ENCODE measurements at places on chromosomes 2 and 18.

- DNase-seq: no peak
Observed at GRCh38 chr2:105070010-105070865, 32.4 kb downstream of the MRPS9 start.

- no peak for DNase-seq
Observed at GRCh38 chr18:58269931-58270330, 225.9 kb downstream of the NEDD4L start.

GRCh38 chr2:137870682-137871081 lies 93.6 kb upstream of the HNMT start:
- DNase-seq: no peak

- no peak for DNase-seq
Observed at GRCh38 chr18:61772293-61772848, 120.4 kb downstream of the RNF152 start.

DNA sequence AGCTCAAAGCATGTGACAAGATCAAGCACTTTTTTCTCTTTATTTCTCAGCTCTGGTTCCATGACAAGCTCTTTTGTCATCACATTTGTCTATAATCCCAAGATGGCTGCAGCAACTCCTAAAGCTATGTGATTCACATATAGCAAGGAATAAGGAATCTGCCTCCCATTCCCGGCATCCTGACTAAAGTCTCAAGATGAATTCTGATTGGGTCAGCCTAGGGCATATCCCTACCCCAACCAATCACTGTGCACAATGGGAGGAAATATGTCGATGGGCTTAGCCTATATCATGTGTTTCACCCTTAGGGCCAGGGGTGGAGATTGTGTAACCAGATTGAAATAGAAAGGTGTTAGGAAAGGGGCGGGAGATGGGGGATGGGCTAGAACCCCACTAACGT lies 23.1 kb upstream of the COLEC12 start:
- DNase-seq: no peak

- no peak for DNase-seq
Observed at GRCh38 chr2:41241325-41242000, 789.6 kb upstream of the SLC8A1 start.

DNA sequence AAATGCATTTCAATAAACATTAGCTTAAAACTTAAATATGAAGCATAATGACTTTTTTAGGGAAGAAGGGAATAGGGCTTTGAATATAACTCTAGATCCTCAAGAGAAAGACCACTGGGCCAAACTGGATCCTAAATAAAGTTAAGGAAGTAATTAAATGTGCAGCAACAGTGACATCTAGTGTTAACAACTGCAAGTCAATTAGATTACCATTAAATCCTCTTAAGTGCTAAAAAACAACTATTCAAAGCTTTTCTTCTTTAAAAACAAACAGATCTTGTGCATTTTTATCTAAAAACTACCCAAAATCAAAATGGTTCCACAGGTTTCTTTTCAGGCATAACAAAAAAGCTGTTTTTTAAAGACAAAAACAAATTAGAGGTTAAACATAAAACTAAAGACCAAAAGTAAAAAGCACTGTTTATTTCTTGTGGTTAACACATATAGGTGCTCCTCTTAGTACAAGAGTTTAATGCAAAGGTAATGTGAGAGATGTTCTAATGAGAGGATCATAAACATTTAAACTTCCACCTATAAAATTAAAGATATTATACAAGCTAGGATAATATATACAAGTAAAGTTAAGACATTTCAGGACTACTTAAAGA lies 111.4 kb downstream of the THADA start:
- DNase-seq: no peak

GRCh38 chr2:239201531-239201876 lies 199.3 kb downstream of the HDAC4 start:
- DNase-seq: no peak

GRCh38 chr2:240212425-240213225 lies 72.2 kb upstream of the OTOS start:
- no peak for DNase-seq

- peak; percentile 46 for DNase-seq
Observed at GRCh38 chr2:181891258-181891965, at the start of gene ITPRID2. Gene ITPRID2 (plus strand): TSS chr2:181891730. CDS start chr2:181892067, 337 bp downstream.

DNA sequence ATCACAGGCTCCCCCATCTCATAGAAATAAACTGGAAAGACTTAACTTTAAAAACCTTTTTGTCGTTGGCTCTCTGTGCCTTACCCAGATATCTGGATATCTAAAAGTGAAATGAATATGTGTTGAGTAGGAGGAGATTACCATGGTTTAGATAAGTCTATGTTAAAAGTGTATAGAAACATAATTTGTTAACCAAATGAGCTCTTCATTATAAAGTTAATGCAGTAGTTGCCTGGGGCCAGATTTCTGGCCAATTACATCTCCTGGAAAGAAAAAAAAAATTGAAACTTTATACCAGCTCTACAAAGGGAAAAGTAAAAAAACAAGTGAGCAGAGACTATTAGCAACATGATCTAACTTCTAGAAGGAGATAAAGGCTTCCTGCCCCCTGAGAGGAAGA lies 259.6 kb upstream of the UBE2E3 start:
- DNase-seq: no peak

GRCh38 chr2:48939232-48939631 lies 183.7 kb upstream of the LHCGR start:
- no peak for DNase-seq

DNA sequence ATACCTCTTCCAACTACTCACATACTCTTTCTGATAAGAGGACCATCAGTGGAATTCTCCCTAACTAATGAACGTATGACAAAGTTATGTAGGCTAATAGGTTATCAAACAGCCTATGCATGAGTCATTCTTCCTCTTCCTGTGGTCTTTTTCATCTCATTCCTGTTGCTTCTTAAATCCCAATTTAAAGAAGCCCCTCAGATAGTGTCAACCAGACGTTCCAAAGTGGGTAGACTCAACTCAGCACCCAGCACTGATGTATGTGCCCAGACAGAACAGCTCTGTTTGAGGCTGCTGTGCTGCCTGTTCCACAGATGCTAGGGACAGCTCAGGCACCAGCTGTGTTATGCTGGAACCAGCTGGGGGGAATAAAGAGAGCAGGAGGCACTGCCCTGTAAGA lies 52.6 kb downstream of the CXCR4 start:
- no peak for DNase-seq

DNA sequence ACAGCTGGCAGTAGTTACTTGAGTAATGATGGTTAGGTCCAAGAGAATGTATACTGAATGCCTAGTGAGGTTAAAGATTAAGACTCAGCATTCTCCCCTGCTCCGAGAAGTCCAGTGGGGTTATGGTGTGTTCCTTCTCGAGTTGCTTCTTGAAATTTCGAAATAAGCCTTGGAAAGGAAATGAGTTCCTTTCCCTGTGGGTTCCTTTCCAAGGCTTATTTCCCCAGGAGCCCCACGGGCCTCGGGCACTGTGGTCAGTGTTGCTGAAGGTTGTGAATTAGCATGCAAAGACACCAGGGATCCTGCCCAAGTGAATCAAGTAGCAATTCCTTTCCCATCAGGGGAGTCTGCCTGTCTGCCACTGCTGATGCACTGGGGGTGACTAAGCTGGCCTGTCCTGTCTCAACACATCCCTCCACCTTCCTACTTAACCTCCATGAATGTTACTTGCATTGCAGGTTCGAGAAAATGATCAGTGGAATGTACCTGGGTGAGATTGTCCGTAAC lies 53.6 kb downstream of the HK2 start:
- DNase-seq: no peak

GRCh38 chr2:117762454-117762853 lies 52.0 kb upstream of the DDX18 start:
- no peak for DNase-seq

GRCh38 chr2:189681903-189682302 lies 7.4 kb downstream of the ANKAR start:
- DNase-seq: no peak

DNA sequence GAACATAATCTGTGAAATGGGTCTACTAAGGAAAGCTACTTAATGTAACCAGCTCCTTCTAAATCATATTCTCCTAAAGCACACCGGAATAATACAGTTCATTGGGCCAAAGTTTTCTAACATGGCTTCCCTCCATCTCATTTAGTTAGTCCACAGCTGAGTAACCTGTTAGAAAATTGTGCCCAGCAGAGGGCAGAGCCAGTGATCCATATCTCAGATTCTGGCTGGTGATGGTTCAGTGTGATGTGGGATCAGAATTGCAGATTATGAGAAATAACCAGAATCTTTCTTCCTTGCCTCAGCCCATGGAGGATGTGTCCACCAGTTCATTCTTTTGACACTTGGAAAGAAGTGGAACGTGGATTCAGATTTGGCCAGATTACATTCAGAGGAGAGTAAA lies 9.4 kb upstream of the CTLA4 start:
- DNase-seq: no peak

- DNase-seq: no peak
Observed at GRCh38 chr2:33835911-33836310, 236.8 kb upstream of the FAM98A start.

DNA sequence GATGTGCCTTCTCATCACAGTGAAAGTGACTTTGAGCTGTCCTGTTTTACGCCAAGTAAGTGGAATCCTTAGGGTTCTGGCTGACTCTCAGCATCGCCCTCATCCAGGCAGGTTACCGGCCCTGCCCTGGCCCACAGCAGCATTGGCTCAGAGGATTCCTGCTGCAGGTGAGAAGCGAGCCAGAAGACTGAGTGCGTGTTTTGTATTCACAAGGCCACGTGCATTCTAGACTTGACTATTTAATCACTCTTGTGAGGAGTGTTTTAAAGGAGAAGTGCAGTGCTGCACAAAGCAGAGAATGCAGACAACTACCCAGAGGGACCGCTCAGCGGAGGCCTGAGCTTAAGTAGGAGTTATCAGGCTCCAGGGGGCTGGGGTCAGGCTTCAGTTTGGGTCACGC lies 48.3 kb downstream of the LAMA3 start:
- DNase-seq: no peak

- no peak for DNase-seq
Observed at GRCh38 chr2:10004836-10005235, 38.5 kb upstream of the KLF11 start.

GRCh38 chr2:38190542-38191218 lies 114.7 kb upstream of the CYP1B1 start:
- no peak for DNase-seq

DNA sequence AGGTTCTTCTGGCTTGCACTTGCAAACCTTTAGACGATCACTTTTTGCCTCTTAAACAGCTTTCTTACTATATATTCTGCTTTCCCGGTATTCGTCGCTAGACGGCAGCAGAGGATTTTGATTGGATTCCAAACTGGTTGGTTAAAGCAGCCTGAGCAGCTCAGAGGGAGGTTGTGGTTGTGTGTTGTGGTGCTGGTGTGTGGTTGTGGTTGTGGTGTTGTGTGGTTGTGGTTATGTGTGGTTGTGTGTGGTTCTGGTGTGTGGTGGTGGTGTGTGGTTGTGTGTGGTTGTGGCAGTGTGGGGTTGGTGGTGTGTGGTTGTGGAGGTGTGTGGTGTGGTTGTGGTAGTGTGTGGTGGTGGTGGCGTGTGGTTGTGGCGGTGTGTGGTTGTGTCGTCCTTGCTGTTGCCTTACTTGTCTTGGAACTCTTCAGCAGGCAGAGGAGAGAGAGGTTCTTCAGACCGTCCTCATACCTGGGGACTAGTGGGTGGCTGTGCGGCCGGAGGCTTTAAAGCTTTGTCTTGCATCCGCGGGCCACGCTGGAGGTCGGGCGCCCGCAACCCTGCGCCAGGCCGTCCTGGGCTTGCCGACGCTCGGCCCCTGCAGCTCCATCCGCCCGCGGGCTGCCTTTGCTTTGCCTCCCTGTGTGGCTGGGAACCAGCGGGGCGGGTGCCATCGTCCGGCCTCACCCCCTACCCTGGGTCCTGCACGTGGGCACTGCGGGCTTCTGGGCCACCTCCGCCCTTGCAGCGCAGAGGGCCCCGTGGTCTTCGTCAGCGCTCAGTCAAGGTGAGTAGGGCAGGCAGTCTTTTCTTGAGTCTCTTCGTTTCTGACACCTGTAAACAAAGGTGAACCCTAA lies 190.8 kb downstream of the ARHGAP28 start:
- no peak for DNase-seq

DNA sequence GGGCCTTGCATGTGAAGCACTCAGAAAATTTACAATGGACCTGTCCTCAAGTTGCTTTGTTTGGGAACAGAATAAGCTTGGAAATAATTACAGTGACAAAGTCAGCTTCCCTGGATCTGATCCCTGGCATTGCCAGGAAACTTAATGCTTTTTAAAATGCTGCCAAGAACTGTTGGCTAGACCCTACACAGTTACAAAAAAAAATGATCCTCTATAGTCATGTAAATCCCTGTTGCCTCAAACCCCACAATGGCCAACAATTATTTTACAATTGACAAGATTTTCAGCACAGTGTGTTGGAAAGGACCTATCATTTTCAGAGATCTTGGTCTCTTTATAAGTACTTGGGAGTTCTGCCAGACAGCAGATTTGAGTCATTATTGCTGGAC lies 470.4 kb upstream of the ACVR2A start:
- no peak for DNase-seq

DNA sequence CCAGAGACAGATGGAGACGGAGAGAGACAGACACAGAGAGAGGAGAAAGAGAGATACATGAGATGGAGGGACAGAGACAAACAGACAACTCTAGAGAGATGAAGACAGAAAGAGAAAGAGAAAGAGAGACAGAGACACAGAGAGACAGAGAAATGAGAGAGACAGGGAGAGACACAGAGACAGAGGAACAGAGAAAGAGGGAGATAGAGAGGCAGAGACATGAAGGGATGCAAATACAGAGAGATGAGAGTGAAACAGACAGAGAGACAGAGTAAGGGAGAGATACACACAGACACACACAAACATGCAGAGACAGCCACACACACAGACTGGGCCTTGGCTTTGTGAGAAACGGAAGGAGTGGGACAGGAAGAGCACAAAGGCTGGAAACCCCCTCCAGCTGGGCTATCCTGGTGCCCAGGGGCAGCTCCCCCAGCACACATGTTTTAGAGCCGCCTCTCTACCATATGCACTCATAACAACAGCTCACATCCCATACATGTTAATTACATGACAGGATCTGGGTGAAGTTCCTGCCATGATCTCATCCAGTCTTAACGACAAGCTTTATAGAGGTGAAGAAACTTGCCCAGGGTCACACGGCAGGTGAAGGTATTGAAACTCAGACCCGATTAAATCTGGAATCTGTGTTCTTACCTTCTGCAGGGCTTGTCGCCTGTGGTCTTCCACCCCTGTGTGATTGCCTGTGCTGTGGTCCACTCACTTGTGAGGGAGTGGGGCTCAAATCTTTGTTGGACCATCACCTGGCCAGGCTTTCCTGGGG lies 32.4 kb downstream of the IL18R1 start:
- no peak for DNase-seq

GRCh38 chr2:203427061-203427460 lies 98.9 kb downstream of the ABI2 start:
- no peak for DNase-seq

GRCh38 chr18:9708434-9709303 lies 568 bp downstream of the RAB31 start:
- DNase-seq: no peak

GRCh38 chr2:122075381-122075780 lies 319.9 kb downstream of the TSN start:
- no peak for DNase-seq

GRCh38 chr2:65781756-65782155 lies 349.4 kb upstream of the SPRED2 start:
- no peak for DNase-seq
